ENCODE measurements at places on chromosomes 3 and 15.

DNA sequence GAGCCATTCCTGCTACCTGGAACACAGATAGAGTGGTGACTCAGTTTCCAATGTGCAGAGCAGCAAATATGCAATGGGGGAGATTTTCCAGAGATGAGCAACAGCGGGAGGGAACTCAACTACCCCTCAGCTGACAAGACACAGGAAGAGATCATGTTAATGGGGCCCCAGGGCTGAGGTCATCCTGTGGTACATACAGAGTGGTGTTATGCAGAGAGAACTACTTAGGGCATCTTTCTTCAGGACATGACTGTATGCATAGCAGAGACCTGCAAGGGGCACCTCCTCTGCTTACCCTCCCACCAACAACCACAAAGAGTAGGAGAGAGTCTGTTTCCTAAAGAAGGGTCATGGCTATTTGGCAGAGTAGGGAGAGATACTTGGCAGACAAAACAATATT is 6.8 kb upstream of the TBC1D5 start:
- DNase-seq = peak; percentile 26

- no peak for DNase-seq
These were observed 61.9 kb downstream of the ZNF609 start for GRCh38 chr15:64522226-64522823.

DNA sequence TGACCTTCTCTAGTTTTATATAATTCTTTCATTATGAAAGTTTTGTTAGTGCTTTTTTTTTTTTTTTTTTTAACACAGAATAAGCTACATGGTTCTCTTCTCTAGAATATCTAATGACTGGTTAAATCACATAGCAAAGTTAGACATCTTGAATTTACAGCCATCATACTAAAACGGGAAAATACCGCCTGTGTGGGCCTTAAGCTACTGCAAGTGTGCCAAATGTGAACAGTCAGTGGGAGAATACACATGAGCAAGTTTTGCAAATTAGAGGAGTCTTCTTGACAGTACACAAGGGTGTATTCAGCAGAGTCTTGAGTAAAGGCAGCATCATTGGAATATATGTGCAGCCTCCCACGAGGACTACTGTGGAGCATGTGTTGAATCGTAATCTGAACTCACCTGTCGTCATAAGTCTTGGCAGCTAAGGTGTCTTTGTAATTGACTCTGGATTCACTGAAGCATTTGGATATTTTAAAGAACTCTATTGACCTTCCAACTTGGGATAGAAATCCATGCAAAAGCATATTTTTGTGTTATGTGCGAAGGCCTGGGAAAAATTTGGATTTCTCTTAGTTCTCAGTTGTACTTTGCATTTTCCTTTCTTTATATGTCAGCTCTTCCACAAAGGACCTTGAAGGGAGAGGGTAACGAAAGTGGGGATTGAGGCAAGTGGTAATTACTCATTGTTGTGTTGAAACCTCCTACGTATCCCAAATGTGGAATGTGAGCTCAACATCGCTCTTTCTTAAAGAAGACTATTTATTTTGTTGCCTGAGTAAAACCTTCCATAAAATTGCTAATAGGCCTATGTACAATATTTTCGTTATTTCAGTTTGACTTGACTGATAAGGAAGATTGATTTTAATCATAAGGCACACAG is 117.4 kb downstream of the ATG7 start:
- no peak for DNase-seq

DNA sequence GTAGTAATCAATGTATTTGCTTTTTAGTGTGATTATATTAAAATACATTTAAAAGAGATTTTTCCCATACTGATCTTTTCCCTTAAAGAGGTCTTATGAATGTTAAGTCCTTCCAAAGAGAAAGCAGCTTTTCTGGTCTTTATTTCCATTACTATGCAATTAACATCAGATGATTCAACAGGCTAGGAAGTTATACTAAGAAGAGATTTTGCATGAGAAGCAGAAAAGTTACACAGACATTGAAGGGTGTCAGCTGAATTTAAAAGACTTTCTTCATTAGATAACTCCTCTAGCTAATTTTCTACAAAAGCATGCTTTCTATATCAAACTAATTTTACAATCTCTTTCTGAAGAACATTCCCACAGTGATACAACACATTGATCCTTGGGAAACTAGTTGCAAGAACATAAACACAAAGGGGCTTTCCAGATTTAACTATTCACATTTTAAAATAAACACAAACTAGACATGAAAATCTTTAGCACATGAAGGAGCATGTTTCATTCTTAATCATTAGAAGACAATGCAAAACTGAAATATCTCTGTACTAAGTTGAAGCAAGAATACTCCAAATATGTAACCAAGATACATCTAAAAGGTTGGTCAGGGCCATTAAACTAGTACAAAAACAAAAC is 965.8 kb downstream of the ROBO1 start:
- no peak for DNase-seq

DNA sequence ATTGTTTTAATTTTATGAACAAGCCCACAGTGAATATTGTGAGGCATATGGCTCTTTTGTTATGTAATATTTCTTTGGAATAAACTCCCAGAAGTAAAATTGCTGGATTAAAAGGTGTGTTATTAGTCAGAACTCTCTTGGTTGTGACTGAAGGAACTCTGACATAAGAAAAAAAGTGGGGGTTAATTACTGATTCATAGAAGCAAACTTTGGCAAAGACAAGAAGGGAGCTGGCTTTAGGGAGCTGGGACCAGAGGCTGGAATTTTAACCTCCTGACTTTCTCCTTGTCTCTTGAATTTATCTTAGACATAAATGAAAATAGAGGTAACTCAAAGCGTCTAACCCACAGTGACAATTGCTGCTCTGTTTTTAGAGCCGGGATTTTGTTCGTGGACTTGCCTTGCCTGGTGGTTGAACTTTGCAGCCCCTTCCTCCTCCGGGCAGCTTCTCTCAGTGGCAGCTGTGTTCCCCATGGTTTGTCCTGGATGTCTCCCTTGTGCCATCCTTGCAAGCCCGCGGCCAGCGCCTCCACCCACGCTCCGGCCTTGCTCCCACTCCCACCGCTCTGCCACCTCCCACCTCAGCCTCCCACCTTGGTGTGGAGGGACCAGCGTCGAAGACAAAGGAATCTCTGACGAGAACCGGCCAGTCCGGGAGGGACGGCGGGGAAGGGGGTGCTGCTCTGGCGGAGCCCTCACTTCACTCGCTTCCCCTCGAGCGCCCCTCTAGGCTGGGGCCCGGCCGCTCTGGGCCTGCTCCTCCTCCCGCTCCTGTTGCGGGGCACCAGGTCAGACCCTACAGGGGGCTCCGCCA is 28.0 kb downstream of the ARHGAP31 start:
- no peak for DNase-seq

- DNase-seq = no peak
These were observed 79.5 kb downstream of the LRRK1 start for GRCh38 chr15:100998630-100999029.

DNA sequence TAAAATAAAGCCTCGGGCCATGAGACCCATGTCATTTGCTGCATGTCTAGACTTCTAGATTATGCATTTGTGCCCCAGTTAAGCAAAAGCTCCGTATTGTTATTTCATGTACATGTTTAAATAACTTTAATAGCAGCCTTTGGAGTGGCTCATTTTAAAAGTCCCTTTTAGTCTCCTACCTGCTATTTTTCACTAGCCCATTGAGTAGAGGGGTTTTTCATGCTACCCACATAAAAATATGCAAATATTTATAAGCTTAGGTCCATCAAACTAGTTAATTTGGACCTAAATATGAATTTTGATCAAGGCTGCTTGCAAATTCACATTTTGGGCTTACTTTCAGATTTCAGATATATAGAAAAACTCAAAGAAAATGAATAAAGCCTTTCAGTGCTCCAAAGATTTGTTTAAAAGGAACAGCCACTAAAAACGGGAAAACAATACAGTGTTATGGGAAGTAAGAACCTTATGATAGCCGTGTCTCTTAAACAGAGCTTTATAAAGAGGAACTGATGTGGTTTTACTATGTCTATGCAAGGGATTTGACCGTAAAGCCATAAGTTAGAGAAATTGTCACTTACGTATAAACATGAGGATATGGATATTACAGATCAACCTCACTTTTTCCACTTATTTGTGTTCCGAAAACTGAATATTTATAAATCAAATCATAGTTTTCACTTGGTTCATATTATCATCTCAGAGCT is 30.0 kb downstream of the FILIP1L start:
- DNase-seq = no peak

DNA sequence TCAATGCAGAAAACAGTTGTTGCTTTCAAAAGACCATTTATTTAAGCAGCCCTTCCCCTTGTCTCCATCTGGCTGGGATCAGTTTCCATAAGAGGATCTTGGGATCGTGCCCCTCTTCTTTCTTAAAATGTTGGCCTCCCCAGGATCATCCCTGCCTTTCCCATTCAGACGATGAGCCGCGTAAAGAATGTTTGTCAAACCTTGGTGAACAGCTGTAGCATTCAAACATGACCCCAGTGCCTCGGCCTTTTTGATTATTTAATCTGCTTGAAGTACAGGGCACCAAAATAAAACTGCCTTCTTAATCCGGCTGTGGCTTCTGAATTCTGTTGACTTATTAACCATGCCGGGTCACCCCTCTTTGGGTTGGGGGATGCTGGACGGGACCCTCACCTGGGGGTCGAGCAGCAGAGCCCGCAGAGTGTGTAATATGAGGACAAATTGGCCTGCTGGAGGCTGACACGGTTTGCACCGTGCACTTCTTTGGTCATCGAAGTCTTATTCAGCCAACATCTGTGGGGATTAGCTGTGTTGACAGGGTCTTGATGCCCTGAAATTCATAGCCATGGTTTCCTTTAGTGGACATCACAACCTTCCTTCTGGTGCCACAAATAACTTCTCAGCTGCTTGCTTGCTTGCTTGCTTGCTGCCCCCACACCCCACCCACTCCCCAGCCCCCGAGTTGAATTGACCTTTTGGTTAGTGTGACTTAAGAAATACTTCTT is at the start of gene LRTM1:
Gene LRTM1 (minus strand): TSS at position 14 of the 725 bp plus-strand sequence. CDS start 148 bp downstream, outside the sequence.
- DNase-seq = no peak

DNA sequence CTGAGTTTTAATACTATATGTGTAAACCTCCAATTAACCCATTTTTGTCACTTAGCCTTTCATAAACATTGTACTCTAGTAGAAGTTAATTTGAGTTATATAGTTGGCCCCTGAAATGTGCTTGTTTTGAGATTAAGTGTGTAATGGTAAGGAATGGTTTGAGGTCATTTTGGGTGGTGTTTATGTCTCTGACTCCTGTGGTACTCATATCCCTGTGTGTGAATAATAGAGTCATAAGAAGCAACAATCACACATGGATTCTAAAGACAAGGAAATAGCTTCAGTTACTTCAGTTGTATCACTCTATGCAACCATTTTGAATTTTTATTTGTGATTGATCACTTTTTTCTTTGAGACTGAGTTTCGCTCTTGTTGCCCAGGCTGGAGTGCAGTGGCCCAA is 408.5 kb downstream of the MFSD1 start:
- DNase-seq = no peak
